ENCODE measurements at places on chromosomes 5 and 9.

DNA sequence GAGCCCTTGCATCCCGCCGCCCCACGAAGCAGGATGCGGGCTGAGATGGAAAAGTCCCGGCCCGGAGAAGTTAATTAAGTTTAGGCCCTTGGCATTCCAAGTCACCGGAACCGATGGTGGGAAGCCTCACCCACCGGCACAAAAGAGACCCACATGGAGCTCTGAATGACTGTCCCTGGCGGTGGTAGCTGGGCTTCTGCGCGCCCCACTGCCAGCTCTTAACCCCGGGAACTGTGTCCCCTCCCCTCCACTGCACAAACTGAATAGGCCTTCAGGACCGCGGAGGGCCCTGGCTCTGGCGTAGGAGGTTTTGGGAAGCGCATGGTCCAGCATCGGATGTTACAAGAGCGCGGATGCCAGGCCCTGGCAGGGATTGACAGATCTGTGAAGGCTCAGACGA lies 291.1 kb upstream of the TUT7 start:
- DNase-seq = no peak

DNA sequence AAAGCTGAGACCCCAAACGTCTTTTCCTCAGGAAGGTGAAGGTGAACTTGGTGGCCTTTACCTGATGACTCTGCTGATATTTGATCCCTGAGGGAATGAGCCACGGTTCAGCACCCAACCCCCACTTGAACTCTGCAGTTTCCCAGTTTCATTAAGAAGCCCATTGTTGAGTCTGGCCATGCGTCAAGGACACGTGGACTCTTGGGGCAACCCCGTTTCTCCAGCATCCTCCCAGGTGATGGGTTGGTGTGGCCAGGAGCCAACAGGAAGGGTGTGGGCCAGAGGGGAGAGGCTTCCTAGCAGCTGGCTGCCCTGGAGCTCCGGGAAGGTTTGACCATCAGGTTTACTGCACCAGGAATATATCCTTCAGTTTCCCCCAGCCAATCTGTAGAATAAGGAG lies 59.5 kb upstream of the GNE start:
- DNase-seq = no peak

DNA sequence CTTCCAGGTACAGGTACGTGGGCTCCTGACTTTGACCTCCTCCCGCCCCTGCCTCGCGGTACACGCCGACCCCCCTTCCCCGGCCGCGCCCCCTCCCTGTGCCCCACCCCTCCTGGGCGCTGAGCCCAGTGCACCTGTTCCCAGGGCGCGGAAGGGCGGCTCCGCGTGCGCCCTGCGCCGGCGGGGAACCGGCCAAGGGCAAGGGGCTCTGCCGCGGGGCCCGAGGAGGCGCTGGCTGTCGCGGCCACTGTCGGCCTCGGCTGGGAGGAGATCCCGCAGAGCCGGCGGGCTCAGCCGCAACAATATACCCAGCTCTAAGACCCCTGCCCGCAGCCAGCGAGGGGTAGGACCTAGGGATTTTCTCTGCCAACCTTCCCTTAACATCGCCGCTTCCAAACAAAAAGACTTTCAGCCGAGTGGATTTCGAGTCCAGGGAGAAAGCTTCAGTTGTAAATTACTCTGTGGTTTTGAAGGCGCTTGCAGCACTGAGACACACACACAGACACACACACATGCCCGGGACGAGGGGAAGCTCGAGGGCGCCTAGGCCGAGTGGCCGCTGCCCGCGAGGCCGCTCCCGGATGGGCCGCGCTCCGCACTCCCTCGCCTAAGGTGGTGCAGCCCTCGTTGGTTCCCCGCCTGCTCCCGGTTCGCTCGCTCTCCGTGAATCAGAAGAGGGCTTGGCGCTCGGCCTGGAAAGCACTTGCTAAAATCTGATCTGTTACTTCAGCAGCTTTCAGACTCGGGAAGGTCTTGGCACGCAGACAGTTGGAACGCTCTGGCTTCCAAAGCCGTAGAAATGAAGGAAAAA lies 1.2 kb downstream of the FGF18 start:
- DNase-seq = no peak

- DNase-seq = no peak
Observed at GRCh38 chr5:41641621-41642020, 131.2 kb upstream of the PLCXD3 start.

- DNase-seq = no peak
Observed at GRCh38 chr5:140567136-140567818, 2.6 kb downstream of the SLC35A4 start.

- no peak for DNase-seq
Observed at GRCh38 chr5:153938191-153938842, 100.4 kb downstream of the FAM114A2 start.

- DNase-seq = no peak
Observed at GRCh38 chr9:34993502-34994259, 4.1 kb downstream of the DNAJB5 start.

GRCh38 chr5:41883936-41884335 lies 13.7 kb upstream of the OXCT1 start:
- DNase-seq = no peak

DNA sequence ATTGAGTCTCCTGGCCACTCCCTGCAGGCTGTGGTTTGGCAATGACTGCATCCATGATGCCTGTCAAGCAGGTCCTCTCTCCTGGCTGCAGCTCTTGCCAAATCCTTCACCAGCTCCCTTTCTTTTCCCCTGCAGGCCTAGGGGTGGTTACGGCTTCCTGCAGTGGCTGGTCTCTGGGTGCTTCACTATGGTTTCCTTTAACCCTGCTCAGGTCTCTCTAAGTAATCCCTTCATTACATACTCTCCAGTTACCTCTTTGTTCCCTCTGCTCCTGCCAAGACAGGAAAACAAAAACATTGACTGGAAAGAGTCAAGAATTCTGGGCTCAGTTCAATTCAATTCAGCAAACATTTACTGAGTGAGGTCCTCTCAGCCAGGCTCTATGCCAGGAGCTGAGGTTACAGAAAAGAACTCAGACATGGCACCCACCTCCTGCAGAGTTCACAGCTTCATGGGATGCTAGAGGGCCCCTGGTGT lies 19.8 kb upstream of the PTPN3 start:
- DNase-seq = no peak
